ENCODE measurements at places on chromosomes 2 and 18. TPM values are rescaled to one million over a fixed set of nuclear protein-coding genes. Genes with fewer than 3 reads are reported as not detected.

DNA sequence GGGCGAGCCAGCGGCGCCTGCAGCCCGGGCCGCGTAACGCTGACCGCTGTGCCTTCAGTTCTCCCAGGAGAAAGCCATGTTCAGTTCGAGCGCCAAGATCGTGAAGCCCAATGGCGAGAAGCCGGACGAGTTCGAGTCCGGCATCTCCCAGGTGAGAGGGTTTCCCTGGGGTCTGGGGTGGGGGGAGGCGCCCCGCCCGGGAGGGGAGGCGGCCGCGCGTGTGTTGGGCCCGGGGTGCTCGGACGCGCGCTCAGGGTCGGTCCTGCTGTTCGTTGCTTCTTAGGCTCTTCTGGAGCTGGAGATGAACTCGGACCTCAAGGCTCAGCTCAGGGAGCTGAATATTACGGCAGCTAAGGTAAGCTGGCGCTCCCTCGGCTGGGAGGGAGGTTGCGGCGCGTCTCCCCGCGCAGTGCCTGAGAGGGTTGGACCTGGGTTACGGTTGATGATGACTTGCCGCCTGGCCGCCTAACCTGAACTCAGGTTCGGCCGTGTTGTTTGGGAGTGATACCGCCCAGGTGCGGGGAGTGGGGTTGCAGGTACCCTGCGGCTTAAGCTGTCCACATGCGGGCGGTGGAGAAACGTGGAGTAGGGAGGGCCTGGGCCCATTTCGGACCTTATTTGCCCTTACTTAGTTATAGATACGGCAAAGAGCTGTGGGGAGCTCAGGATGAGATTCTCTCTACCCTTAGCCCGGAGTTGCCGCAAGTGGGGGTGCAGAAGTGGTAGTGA lies 638 bp downstream of the RPS7 start:
- peak overlapping the region; percentile 87 for H3K27ac ChIP-seq
- peak overlapping the region; percentile 92 for H3K4me3 ChIP-seq
- no peaks in the 10 kb centered on the region for H3K27me3 ChIP-seq
- H3K36me3 ChIP-seq = peaks cover 27% of the 10 kb centered on the region
- no peak for DNase-seq
- H3K4me1 ChIP-seq = peaks cover 34% of the 10 kb centered on the region

RTP5 gene
- total RNA-seq = 0.63 TPM

DNA sequence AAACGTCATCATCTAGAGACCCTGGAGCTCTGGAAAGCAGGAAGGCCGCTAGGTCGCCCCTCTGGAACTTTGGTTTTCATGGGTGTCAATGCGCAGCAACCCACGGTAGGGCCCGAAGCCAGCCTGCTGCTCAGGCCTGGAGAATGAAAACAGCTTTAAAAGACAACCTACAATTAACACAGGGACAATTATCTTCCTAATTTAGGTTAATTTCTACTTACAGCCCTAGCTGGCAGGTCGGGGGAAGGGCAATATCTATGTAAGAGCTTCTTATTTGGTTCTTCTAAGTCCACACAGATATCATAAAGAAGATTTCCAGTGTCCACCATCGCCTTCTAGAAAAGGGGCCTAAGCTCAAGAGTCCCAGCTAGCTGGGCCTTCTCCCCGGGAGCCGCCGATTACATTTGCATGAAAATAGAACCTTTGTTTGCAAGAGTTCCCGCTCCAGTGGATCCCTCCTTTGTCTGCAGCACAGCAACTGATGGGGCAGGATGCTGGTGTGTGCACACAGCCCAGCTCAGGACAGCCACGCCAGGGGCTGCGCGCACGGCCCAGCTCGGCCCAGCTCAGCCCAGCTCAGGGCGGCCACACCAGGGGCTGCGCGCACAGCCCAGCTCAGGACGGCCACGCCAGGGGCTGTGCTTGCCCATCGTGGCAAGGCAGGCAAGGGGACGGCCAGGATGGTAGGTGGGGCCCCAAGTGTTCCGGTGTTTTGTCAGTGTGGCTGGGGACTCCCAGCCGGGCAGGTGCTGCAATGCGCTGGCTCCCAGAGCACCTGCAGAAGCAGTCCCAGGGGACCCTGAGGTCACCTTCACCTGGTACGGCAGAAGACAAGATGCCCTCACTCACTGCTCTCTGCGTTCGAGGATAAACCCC lies 109.1 kb downstream of the HDAC4 start:
- no peaks in the 10 kb centered on the region for H3K27me3 ChIP-seq
- peak overlapping the region; percentile 81 for H3K27ac ChIP-seq
- peak overlapping the region; percentile 20 for H3K4me3 ChIP-seq

- H3K27me3 ChIP-seq = no peaks in the 10 kb centered on the region
- no peaks in the 10 kb centered on the region for H3K4me1 ChIP-seq
- no peak for DNase-seq
- H3K36me3 ChIP-seq = no peaks in the 10 kb centered on the region
- no peak overlapping the region for H3K27ac ChIP-seq
- no peak overlapping the region for H3K4me3 ChIP-seq
Observed at GRCh38 chr2:199660167-199660566, 190.8 kb downstream of the FTCDNL1 start.

DNA sequence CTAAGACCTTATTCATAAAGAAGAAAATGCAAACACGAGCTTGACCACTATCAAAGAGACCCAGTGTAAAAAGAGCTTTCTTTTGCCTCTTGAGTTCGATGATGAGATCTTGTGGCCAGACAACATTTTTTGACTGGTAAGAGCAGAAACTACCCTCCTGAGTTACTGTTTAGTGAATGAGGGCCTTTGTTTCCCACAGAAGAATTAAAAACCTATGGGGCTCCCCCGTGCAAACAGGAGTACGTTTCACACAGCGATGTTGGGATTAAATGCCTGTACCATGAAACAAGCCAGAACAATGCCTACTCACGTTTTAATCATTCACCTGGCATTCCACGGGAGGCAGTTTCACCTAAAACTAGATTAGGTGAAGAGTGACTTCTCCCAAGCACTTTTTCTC lies 36.0 kb downstream of the MYCN start:
- no peak overlapping the region for H3K4me3 ChIP-seq
- H3K36me3 ChIP-seq = no peaks in the 10 kb centered on the region
- no peaks in the 10 kb centered on the region for H3K4me1 ChIP-seq
- H3K27ac ChIP-seq = no peak overlapping the region
- DNase-seq = no peak

Data from thoracic aorta (tissue), 2 donors.